Hematopoietic multipotent progenitor cell (in vitro differentiated cells): ENCODE measurements at places on chromosomes 2 and 18.

DNA sequence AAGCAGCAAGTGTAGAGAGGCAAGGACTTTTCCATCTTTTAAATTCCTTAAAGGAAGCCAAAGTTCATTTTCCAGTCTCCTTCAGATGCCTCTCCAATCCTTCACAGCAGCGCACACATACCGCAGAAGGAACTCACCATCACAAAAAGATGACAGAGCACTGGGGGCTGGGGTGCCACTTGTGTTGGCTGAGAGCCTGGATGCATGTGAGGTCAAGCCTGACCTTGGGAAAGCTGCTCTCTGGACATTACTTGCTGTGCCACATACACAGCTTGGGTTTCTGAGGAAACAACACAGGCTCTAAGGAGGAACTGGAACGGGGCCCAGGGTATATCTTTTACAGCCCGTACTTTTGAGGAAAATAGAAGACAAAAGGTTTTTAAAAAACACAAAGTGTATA is 364.3 kb upstream of the MEX3C start:
- DNase-seq = no peak

DNA sequence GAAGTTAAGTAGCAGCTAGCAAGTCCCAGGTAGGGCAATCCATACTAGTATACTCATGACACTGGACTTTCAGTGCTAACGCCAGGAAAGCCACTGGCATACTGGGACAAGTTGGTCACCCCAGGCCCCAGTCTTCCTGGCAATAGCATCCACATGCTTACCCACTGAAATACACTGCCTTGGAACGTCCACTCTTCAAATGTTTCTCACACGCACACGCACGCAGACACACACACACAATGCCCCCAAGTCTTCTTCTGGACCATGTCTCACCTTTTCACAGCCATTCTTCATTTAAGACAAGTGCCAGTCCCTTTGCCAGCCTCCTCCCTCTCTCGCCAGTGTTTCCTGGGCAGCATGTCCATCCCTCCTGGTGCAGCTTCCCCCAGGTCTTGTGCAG is 8.7 kb upstream of the TEX261 start:
- DNase-seq = no peak

GRCh38 chr2:150811259-150811855 is 323.9 kb upstream of the RND3 start:
- peak; percentile 20 for DNase-seq

DNA sequence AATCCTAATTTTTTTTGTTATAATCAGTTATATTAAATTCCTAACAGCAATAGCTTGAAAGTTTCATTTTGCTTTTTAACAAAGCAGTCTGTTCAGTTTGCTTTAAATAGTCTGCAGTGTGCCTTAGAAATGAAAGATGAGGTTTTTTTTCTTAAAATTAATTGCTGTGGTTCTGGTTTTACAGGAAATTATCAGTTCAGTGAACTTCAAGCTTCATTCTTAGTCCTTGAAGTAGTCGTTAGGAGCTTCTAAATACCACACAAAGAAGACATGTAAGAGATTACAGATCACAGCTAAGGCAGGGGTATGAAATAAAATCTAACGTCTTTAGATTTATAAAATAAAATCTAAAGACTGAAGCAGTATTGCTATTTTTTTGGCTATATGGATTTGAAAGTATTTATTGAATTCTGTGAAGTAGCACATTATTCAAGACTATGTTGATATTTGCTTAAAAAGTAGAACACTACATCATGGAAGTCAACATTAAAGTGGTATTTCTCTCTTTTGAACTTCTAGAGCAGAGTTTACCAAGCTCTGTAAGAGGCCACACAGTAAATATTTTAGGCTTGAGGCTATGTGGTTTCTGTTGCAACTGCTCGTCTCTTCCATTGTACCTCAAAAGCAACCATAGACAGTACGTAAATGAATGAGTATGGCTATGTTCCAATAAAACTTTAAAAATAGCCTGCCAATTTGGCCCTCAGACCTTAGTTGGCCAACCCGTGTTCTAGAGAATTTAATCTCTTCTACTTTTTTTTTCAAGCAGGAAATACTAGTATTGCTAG is 81.5 kb upstream of the STON1 start:
- peak; percentile 25 for DNase-seq

- no peak for DNase-seq
These were observed 3.6 kb downstream of the DYNC2LI1 start for GRCh38 chr2:43777306-43777926.

- DNase-seq = peak; percentile 87
These were observed 150.0 kb upstream of the ALKAL2 start for GRCh38 chr2:437756-438393.

DNA sequence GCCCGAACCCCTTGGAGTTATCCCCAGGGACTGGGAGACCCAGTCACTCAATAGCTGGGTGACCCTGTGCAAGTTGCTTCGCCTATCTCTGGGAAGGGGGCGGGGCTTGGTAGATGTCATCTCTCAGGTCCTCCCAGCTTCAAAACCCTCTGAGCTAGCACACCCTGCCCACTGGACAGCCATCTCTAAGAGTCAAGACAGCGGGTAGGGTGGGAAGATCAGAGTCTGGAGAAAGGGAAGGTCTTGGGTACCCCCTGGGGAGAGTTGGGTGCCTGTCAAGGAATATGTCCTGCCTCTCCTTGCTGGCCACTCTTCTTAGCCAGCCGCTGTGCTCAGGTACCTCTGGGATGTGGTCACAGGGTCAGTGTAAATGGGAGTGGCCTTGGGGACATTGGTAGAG is 8.0 kb downstream of the GLI2 start:
- no peak for DNase-seq

DNA sequence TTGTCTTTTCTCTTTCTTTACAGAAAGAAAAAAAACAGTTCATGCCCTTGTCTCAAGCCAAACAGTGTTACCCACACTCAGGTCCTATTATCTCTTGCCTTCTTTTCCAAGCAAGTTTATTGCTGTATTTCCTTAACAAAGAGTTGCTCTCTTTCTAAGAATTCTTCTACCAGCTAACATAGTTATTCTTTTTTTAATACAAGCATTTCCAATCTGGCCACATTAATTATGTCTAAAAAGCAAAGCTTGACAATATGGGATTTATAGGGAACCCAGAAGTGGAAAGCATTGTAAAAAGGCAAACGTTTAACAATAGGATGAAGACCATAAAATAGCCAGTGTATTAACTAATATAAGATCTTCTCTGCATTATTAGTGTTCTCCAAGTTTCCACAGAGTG is 272.5 kb upstream of the CWC22 start:
- DNase-seq = no peak

DNA sequence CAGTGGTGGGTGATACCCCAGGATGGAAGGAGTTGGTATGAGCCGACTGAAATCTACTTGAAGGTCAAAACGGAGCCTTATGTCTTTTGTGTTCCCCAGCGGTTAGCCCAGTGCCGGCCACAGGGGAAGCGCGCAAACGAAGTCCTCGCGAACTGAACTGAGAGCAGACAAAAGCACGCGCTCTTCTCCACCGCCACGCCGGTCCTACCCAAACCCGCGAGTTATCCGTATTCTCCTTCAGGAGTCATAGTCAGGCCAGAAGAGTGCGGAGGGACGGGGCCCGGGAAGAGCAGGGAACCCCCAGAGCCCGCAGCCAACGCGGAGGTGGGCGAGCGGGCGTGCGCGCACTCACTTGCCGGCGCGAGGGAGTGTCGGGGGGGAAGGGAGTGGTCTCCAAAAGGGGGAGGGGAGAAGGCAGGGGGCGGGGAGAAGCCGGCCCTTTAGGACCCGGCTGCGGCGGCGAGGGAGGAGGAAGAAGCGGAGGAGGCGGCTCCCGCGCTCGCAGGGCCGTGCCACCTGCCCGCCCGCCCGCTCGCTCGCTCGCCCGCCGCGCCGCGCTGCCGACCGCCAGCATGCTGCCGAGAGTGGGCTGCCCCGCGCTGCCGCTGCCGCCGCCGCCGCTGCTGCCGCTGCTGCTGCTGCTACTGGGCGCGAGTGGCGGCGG is at the start of gene IGFBP2:
Gene IGFBP2 (plus strand): TSS at position 469 of the 664 bp plus-strand sequence. CDS start 104 bp downstream, at position 573.
- DNase-seq = no peak

DNA sequence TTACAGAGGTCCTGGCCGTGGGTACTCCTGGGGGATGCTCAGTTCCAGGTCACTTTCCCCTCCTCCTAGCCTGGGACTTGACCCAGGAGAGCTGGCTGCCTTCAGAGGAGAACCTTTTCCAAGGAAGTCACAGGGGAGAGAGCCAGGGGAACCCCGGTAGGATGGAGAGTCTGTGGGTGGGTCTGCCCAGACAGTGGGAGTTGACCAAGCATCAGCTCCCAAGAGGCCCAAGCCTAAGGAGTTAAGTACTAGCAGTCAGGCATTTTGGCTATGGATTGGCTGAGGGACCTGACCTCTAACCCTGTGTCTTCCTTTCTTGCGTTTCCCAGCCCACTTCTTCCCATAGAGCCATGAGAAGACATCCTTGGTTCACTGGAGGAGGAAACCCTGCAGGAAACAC is 48.8 kb upstream of the PLB1 start:
- no peak for DNase-seq

GRCh38 chr2:134395779-134396178 is 141.9 kb downstream of the MGAT5 start:
- DNase-seq = no peak

DNA sequence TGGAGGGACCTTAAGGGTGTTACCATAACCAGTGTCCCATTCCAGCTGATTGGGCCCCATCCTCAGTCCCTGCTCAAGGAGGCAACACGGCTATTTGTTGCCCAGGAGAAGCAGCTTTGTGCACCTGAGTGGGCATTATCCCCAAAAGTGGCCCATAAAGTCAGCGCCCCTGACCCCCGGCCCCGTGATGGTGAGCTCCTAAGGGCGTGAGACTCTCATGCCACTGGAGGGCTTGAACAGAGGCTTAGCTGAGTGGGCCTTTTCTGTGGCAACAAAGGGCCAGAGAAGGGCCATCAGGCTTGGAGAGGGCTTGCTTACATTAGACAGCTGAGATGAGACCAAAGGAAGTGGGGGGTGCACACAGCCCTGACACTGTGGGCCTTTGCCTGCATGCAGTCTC is 99.2 kb upstream of the RAB6C start:
- DNase-seq = no peak

GRCh38 chr2:120958623-120959366 is 223.1 kb downstream of the GLI2 start:
- no peak for DNase-seq

DNA sequence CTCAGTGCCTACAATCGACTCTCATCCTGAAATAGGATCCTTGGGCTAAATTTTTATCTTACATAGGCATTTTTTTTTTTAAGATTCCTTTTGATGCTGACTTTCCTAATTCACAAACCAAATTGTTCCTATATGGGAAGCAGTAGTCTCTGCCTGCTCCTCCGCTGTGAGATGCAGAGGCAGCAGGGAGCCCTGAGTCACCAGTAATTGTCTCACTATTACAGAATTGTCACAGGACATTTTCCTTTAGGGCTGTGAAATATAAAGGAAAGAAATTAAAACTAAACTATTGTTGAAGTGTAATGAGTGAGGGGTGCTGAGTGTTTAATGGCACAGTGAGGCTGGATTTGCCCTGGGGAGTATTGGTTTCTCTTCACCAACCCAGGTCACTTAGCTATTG is 63.8 kb downstream of the MYO3B start:
- no peak for DNase-seq

DNA sequence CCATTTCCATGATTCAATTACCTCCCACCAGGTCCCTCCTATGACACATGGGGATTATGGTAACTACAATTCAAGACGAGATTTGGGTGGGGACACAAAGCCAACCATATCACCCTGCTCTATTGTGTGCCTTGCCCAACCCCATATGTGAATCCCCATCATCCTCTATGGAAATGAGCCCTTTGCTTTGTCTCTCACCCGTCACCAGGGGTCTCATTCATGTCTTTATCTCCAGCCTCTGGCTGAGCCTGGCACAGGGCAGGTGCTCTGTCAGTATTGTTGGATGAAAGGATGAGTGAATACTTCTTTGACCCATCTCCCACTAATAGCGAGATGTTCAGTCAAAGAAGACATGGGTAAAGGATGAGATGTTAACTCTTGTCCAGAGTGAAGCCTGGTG is 116.6 kb upstream of the LGALSL start:
- DNase-seq = no peak

- no peak for DNase-seq
These were observed 32.4 kb downstream of the MARCO start for GRCh38 chr2:118974103-118974993.

DNA sequence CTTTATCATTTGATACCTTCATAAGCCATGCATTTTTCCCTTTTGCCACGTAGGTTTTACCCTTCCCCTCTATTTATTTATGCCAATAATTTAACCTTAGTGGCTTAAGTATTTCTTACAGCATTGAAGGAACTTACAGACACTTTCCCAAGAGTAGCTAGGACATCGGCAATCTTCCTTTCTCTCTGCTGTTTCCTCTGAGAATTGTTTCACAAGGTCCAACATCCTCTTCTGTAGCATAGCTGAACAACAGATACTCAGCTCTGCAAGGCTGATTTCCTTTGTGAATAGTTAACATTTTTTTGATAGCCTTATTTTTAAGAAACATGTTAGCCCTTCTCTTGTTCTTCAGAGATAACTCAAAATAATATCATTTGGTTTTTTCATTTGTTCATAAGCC is 1.1 kb upstream of the GCA start:
- DNase-seq = no peak

GRCh38 chr2:79820281-79820680 is 307.4 kb downstream of the CTNNA2 start:
- no peak for DNase-seq

DNA sequence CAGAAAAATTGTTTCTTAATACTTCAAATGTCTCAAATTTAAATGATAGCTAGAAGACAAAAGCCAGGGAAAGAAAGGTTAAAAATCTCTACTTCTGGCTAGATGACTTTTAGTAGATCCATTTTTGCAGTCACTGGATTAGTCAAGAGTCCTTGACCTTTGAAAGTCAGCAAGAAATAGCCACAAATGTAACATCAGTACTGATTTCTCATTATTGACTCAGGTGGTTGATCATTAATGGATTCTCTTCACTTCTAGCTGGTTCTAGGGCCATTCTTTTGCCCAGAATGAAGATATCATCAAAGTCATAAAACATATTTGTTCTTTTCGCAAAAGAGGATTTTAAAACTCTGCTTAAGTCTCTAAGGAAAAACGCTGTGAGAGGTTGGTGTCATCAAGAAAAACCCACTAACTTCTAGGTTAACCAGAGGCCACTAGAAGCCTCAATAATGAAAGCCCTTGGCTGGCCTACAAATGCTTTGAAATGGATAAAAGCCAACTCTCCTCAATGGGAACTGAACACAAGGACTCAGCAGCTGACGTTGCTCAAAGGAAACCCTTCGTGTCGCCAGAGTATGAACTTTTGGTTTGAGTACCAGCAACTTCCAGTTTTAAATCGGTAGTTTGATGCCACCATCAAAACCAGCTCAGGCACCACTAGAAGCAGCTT is 66.3 kb downstream of the IRS1 start:
- no peak for DNase-seq

GRCh38 chr2:79554899-79555298 is 42.0 kb downstream of the CTNNA2 start:
- DNase-seq = no peak

GRCh38 chr18:39870591-39870990 is 2084.4 kb upstream of the PIK3C3 start:
- DNase-seq = no peak

DNA sequence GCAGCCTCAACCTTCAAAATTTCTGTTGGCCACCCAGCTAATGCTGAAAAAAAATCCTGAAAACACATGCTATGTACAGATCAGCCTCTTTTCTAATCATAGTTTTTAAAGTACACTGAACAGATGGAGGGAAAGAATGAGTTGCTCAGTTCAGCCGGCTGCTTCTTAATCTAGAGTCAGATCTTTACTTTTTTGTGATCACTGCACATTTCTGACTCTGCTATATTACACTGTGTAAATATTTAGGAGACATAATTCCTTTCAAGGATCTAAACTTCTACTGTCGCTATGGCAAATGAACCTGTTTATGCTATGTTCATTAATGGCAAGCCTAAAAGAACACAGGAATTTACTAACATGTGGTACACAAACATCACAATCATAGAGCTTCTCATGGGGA is 114.2 kb downstream of the SRBD1 start:
- DNase-seq = no peak
